ENCODE measurements at places on chromosomes 1 and 21.

DNA sequence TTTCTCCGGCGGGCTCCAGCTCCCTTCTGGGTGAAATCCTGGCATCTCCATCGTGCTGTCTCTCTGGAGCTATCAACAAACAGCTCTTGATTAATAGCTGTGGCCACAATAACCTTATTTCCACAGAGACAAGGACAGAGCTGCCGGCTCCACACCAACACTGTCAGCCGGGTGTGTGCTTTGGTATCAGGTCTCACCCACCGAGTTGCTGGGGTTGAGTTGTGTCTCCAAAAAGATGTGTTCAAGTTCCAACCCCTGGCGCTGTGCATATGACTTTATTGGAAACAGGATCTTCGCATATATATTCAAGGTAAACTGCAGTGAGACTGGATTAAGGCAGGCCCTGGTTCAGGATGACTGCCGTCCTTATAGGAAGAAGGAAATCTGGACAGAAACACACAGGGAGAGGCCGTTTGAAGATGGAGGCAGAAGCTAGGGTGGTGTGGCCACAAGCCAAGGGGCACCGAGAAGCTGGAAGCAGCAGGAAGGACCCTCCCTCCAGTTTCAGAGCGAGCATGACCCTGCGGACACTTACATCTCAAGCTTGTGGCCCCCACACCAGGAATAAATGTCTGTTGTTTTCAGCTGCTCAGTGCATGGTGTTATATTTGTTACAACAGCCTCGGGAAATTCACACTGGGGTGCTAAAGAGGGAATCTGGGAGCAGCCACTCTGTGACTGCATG lies 88.4 kb upstream of the TMPRSS2 start:
- no peak for DNase-seq

DNA sequence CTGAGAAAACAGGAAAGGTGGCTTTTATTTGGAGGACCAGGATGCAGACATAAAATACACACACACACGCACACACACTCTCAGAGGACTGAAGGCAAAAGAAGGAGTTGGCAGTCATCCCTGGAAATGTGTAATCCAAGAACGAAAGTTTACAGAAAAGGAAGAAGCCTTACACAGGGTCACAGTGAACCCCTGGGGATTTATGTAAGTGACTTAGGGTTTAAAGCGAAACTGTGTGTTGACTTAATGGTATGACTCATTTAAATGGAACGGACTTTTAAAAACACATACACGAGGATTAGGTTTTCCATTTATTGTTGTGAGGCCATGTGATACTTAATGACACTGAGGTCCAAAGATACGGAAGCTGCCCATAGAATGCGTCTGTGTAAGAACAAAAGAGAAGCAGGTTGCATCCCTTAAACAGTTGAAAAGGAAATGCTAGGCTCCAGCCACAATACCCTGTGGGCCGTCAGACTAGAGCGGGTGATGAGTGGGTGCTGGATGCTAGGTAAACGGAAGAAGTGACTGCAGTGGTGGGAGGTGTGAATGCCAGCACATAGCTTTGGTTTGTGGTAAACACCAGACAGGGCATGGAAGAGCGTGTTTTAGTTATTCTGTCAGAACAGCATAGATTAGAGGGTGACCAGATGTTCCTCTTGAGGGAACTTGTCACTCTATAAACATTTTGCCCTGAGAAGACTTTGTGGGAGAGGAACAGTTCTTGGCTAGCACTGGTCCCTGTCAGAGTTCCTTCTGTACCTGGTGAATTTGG lies 21.6 kb upstream of the BCL10 start:
- peak; percentile 91 for DNase-seq

GRCh38 chr21:46667741-46668380 lies 32.4 kb downstream of the PRMT2 start:
- no peak for DNase-seq

DNA sequence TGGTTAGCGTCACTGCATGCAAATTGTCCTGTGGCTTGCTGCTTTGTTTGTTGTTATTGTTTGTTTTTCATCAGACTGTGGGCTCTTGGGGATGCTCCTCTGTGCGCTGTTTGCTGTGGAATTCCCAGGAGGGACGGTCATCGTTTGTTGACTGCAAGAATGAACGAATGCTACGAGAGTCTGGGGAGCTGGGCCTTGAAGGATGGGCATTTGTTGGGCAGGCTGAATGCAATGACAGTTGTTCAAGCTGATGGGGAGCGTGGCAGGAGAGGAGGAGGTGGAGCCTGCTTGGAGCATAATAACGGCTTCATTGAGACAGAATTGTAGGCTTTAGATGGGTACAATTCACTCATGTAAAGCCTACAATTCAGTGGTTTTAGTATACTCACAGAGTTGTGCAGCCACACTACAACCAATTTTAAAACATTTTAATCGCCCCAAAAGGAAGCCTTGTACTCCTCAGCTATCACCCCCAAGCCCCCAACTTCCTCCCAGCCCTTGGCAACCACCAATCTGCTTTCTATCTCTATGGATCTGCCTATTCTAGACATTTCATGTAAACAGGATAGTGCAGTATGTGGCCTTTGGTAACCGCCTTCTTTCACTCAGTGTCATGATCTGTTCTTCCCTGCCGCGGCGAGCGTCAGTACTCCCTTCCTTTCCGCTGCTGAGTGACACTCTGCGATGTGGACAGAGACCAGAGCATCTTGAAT lies 190.2 kb downstream of the CAMTA1 start:
- no peak for DNase-seq

DNA sequence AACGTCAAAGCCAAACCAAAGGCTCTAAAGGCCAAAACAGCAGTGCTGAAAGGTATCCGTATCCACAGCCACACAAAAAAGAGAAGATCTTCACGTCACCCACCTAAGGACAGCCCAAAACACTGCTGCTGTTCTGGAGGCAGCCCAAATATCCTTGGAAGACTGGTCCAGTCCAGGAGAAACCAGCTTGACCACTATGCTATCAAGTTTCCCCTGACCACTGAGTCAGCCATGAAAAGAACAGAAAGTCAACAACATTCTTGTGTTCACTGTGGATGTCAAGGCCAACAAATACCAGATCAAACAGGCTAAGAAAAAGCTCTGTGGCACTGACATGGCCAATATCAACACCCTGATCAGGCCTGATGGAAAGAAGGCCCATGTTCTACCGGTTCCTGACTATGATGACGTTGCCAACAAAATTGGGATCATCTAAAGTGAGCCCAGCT lies 32.1 kb downstream of the ARID4B start:
- DNase-seq, result peak; percentile 16

DNA sequence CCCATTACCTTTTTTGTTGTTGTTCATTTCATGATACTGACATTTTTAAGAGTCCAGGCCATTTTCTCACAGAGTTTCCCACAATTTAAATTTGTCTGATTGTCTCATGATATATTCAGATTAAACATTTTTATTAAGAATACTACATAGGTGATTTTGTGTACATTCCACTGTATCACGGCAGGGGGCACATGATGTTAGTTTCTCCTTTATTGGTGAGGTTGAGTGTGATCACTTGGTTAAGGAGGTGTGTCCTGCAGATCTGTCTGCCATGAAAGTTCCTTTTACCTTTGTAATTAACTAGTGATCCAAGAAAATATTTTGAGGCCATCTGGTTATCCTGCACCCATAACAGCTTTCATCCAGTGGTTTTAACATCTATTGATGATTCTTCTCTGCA lies 11.8 kb downstream of the RTCA start:
- no peak for DNase-seq

- no peak for DNase-seq
These were observed 286.7 kb downstream of the HLX start for GRCh38 chr1:221165839-221166500.
